ENCODE measurements at places on chromosomes 16 and 17.

DNA sequence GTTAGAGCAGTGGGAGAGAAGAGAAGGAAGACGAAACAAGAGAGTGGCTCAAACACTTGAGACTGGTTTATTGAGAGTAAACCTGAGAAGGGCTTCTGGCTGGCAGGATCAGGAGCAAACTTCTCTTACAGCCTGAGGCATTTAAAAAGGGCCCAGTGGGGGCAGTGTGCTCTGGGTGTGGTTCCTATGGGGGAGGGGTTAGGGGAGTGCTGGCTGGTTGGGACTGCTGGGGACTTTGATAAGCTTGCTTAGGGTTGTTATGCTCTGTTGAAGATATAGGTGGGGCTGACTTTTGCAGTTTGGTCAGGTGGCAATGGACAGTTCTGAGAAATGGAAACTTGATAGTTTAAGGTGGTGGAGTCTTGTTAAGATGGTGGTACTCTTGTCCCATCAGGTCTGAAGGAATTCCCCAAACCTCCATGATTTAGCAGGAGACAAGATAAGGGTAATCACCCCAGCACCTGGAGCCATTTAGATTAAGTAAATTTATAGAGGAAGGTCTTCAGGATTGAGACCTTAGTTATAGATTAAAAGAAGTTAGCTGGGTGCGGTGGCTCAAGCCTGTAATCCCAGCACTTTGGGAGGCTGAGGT lies 79.3 kb downstream of the EMP2 start:
- DNase-seq, result no peak

- DNase-seq, result no peak
Measured at GRCh38 chr16:84618581-84619460, 943 bp upstream of the COTL1 start.

- DNase-seq, result no peak
Measured at GRCh38 chr16:27529962-27530361, 19.8 kb downstream of the GTF3C1 start.

- no peak for DNase-seq
Measured at GRCh38 chr17:81463506-81463905, 49.1 kb downstream of the ACTG1 start.

- DNase-seq, result no peak
Measured at GRCh38 chr16:12426122-12426521, 377.6 kb downstream of the CPPED1 start.

Measured in NCI-H1048 (cell line).